ENCODE measurements at places on chromosomes 2 and 18.

- no peak for DNase-seq
Measured at GRCh38 chr18:10552226-10552625, 26.4 kb downstream of the NAPG start.

DNA sequence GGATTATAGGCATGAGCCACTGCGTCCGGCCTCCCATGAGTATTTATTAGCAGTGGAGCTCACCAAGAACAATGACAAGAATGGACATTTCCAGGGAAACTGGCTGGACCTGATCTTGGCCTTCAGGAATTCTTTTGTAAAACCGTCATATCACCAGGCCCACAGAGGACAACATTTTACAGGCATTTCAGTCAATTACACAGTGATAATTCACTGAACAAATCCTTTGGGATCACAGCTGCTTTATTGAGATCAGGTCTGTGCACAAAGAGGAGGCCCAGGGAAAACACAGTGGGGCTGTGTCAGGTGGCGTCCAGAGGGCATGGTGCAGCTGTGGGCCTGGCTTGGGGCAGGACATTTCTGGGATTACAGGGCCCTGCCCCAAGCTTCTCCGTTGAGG lies 30.1 kb upstream of the GTF2A1L start:
- no peak for DNase-seq

DNA sequence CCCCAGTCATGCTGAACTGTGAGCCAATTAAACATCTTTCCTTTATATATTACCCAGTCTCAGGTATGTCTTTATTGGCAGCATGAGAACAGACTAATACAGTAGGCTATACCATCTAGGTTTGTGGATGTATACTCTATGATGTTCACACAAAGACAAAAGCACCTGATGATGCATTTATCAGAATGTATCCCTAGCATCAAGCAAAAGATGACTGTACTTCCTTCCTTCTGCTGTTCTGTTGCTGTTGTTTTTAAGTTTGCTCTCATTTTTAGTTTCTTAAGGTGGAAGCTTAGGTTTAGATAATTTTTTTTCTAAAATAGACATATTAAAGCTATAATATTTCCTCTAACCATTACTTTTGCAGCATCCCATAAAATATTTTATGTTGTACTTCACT lies 12.4 kb downstream of the ZSCAN30 start:
- no peak for DNase-seq

GRCh38 chr2:133791191-133791590 lies 222.9 kb upstream of the NCKAP5 start:
- DNase-seq = no peak

DNA sequence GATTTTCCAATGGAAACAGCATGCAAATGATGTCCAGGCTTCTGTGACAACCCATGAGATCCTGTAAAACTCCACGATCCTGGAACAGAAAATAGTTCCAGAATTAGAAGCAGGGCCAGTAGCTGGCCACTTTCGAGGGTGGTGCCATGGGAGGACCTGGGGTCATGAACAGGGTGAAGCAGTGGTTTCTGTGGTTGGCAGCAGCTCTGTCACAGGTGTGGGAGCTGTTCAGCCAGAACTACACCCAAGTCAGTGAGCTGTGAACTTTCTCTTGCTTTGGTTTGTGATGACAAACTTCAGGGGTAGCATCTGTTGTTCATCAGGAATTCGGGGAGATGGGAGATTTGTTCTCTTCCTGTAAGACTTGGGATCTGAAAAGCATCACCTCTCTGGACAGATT lies 314.4 kb upstream of the NT5C1B start:
- DNase-seq = no peak
